ENCODE measurements at places on chromosomes 5 and 9.

GRCh38 chr9:80076162-80076561, 504.4 kb downstream of the TLE4 start:
- no peak for DNase-seq

DNA sequence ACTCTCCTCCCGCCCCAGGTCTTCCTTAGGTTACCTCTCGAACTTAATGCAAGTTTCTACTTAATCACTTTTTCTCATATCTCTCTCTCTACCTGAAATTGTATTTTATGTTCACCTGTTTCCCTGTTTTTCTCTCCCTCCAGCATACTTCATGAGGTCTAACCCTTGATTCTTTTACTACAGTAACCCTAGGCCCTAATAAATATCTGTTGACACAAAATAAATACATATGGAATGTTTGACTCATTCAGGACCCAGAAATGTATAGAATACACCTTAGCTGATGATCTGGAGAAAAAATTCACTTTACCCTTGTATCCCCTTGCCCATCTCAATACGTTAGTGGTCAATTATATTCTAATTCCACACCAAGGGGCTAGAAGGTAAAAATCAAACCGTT, 250.9 kb upstream of the PTGER4 start:
- no peak for DNase-seq

DNA sequence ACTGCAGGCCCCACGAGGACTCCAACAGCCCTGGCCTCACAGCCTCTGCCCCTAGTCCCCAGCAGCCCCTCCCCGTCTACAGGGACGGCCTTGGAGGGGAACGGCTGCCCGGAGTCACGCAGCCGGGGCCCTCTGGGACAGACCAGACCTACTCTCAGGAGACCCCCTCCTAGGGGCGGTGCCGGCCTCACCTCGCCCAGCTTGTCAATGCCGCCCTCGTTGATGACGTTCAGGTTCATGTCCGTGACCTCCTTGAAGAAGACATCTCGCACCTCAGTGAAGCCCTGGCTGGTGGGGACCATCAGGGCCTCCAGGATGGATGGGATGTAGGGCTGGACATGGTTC, 58.6 kb downstream of the LRSAM1 start:
- no peak for DNase-seq

DNA sequence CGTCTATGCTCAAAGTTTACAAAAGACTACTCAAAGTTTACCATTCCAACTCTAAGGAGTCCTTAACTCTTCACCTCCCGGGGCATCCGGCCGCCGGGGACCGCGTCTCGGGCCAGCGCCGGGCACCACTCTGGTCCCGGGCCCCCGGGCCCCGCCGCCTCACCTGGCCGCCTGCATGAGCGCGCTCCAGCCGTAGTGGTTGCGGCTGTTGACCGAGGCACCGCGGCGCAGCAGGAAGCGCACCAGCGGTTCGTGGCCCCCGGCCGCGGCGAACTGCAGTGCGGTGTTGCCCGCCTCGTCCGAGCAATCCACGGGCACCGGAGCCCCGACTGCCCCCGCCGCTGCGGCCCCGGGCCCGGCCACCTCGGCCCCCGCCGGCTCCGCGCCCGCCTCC, 388 bp downstream of the ANKS6 start:
- peak; percentile 55 for DNase-seq

- no peak for DNase-seq
Measured at GRCh38 chr5:144015961-144016360, 154.5 kb downstream of the YIPF5 start.

Data from ecto neural progenitor cell (in vitro differentiated cells).